Esophagus squamous epithelium (tissue), 5 donors: ENCODE measurements at places on chromosomes 6 and 20.

DNA sequence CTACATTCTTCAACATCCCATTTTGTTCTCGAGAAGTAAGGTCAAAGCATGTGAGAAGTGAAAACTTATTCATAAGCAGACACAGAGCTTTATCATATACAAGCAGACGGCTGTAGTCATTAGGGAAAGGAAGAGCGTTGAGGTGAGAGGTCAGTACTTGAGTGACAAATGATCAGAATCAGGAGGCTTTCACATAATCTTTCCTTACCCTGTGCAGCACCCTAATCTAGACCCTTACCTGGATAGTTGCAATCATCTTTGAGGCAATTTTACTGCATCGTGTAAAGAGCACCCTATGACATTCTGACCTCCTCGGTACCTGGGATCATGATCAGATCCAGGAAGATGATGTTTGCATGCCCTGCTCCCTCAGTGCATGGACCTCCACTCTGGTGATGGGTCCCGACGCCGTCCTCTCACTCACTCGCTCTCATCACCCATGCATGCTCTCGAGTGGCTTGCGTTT, 62.7 kb downstream of the RNF182 start:
- no peak for DNase-seq

GRCh38 chr6:33929575-33930288, 125.9 kb upstream of the MLN start:
- no peak for DNase-seq

GRCh38 chr6:161411265-161411944, 137.5 kb upstream of the AGPAT4 start:
- DNase-seq, result no peak

- DNase-seq, result no peak
These were observed 22.9 kb downstream of the HTR1B start for GRCh38 chr6:77440206-77440976.
